ENCODE measurements at places on chromosomes 3 and 15.
A peak's percentile ranks its signal among the peaks of the same experiment; 100 is the strongest.

GRCh38 chr3:12384451-12385233 lies 95.8 kb downstream of the PPARG start:
- DNase-seq, result no peak
- H3K36me3 ChIP-seq, result no peaks in the 10 kb centered on the region
- no peak overlapping the region for H3K4me3 ChIP-seq
- peaks cover 34% of the 10 kb centered on the region for H3K4me1 ChIP-seq
- no peaks in the 10 kb centered on the region for H3K27me3 ChIP-seq
- H3K27ac ChIP-seq, result no peak overlapping the region

DNA sequence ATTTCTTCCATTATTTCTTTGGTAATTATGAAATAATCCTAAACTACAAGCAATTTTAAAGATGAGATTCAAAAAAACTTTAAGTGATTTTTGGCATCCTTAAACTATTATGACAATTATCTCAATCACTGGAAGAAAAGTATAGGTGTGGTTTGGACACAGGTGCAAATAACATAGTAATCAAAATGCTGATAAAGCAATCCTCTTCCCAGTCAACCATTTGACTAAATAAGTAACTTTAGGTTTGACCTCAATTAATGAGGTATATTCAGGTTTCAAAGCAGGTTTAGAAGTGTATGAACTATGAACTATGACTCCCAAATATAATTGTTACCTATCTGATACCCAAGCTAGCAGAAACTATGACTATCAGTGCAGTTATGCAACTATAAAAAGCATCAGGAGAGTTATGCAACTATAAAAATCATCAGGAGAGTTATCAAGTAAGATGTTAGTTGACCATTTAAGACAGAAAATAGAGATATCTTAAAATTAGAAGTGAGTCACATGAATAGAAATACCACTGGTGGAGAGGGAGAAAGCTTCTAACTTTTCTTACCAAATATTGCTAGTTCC lies 8.9 kb upstream of the CNTN3 start:
- no peak for DNase-seq
- H3K36me3 ChIP-seq, result no peaks in the 10 kb centered on the region
- H3K27ac ChIP-seq, result no peak overlapping the region

DNA sequence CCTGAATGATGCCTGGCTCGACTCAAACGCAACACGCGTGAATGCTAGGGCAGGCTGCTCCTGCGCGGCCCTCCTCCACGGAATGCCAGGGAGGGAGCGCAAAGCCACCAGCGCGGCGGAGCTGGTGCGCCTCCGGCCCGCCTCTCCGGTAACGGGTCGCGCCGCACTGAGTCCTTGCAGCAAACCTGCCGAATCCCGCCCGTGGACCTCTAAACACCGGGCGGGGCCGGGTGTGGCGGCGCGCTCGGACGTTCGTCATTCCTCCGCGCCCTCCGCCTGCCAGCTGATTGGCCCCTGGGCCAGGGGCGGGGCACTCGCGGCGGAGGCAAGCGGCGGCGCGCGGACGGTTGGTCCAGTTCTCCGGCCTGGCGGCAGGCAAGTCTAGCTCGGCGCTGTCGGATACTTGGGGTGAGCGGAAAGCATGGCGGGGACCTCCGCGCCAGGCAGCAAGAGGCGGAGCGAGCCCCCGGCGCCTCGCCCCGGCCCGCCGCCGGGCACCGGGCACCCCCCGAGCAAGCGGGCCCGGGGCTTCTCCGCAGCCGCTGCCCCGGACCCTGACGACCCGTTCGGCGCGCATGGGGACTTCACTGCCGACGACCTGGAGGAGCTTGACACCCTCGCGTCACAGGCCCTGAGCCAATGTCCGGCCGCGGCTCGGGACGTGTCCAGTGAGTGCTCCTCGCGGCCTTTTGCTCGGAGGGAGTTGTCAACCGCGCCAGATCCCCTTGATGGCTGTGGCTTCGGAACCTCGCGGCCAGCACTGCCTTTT lies at the start of gene ATRIP:
TSS of gene ATRIP (plus strand) at position 313 of the 769 bp plus-strand sequence. CDS start at position 422, 109 bp downstream.
- peak; percentile 85 for DNase-seq
- no peaks in the 10 kb centered on the region for H3K27me3 ChIP-seq
- peaks cover 43% of the 10 kb centered on the region for H3K4me1 ChIP-seq
- peaks cover 24% of the 10 kb centered on the region for H3K36me3 ChIP-seq
- H3K4me3 ChIP-seq, result peak within 1 kb of the TSS; percentile 89
- peak within 1 kb of the TSS; percentile 72 for H3K27ac ChIP-seq

DNA sequence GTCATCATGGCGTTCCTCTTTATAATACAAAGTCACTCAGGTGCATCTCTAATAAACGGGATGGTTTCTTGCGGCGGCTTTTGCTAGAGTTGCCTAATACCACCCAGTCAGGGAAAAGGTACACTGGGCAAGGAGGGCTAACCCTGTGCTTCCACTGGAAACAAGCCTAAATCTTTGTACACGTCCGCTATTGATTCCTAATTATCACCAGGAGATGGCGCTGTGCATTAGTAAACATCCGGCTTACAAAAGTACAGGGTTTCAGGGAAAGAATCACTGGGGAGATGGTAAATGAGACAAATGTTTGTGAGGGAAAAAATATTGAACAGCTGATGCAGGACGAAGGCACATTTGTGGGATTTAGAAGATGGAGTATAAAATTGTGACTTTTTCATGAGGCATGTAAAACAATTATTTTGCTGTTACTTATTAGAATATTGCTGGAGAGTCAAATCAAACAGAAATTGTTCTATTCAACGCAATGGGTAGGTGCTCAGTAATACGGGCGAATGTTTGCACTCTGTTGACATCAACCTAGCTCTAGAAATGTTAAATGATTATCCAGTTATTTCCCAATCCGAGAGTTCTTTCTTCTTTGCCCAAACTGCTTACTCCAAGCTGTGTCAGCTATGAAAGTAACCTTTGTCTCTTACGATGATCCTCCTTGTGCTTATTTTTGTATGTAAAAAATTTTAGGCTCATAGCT lies 50.6 kb downstream of the GMNC start:
- no peak overlapping the region for H3K4me3 ChIP-seq
- H3K4me1 ChIP-seq, result no peaks in the 10 kb centered on the region
- H3K36me3 ChIP-seq, result no peaks in the 10 kb centered on the region
- no peaks in the 10 kb centered on the region for H3K27me3 ChIP-seq
- DNase-seq, result peak; percentile 38

- H3K4me1 ChIP-seq, result no peaks in the 10 kb centered on the region
- DNase-seq, result no peak
- H3K27ac ChIP-seq, result no peak overlapping the region
- no peak overlapping the region for H3K4me3 ChIP-seq
These were observed 55.9 kb upstream of the LIMD1 start for GRCh38 chr3:45538641-45538986.

GRCh38 chr3:122014741-122015140 lies 7.3 kb downstream of the ILDR1 start:
- H3K4me3 ChIP-seq, result no peak overlapping the region
- peaks cover 11% of the 10 kb centered on the region for H3K27me3 ChIP-seq
- H3K4me1 ChIP-seq, result no peaks in the 10 kb centered on the region
